ENCODE measurements at places on chromosomes 2 and 18. TPM values are rescaled to one million over a fixed set of nuclear protein-coding genes. Genes with fewer than 3 reads are reported as not detected.

Gene FIGN
- polyA plus RNA-seq = 8.2 TPM

GRCh38 chr2:86436328-86436727 lies 4.8 kb upstream of the KDM3A start:
- H3K36me3 ChIP-seq = no peaks in the 10 kb centered on the region
- H3K27ac ChIP-seq = no peak overlapping the region
- DNase-seq = no peak
- no peaks in the 10 kb centered on the region for H3K4me1 ChIP-seq

Gene SKA1
- 5.9 TPM for polyA plus RNA-seq

Gene TEKT4
- 1.8 TPM for polyA plus RNA-seq

- H3K36me3 ChIP-seq = no peaks in the 10 kb centered on the region
- H3K4me1 ChIP-seq = no peaks in the 10 kb centered on the region
- no peak overlapping the region for H3K27ac ChIP-seq
- H3K4me3 ChIP-seq = no peak overlapping the region
These were observed 36.1 kb upstream of the TMEM178A start for GRCh38 chr2:39629646-39630045.

Gene SPC25
- polyA plus RNA-seq = 10.1 TPM

- no peaks in the 10 kb centered on the region for H3K36me3 ChIP-seq
- no peak overlapping the region for H3K4me3 ChIP-seq
- no peaks in the 10 kb centered on the region for H3K27me3 ChIP-seq
- no peaks in the 10 kb centered on the region for H3K4me1 ChIP-seq
These were observed 116.0 kb upstream of the AQP4 start for GRCh38 chr18:26981360-26982082.

Gene TMEM163
- 16.6 TPM for polyA plus RNA-seq

DNA sequence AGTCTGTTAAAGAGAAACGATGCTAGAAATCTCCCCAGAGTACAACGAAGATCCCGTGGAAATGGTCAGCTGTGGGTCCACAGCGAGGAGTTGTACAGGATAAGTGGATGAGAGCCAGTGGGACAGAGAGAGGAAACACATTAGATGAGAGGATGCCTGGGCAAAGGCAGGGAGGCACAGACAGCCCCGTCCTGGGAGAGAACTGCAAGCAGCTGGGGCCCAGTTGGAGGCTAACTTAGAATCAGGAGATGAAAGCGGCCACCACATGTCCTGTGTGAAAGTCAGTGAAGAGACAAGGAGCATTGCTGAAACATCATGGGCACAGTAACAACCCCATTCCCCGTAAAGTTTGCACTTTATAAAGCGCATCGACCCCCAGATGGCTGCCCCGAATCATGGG lies 157.5 kb downstream of the RAPGEF4 start:
- no peaks in the 10 kb centered on the region for H3K36me3 ChIP-seq
- no peak overlapping the region for H3K27ac ChIP-seq
- no peak overlapping the region for H3K4me3 ChIP-seq
- no peaks in the 10 kb centered on the region for H3K4me1 ChIP-seq
- DNase-seq = no peak

DNA sequence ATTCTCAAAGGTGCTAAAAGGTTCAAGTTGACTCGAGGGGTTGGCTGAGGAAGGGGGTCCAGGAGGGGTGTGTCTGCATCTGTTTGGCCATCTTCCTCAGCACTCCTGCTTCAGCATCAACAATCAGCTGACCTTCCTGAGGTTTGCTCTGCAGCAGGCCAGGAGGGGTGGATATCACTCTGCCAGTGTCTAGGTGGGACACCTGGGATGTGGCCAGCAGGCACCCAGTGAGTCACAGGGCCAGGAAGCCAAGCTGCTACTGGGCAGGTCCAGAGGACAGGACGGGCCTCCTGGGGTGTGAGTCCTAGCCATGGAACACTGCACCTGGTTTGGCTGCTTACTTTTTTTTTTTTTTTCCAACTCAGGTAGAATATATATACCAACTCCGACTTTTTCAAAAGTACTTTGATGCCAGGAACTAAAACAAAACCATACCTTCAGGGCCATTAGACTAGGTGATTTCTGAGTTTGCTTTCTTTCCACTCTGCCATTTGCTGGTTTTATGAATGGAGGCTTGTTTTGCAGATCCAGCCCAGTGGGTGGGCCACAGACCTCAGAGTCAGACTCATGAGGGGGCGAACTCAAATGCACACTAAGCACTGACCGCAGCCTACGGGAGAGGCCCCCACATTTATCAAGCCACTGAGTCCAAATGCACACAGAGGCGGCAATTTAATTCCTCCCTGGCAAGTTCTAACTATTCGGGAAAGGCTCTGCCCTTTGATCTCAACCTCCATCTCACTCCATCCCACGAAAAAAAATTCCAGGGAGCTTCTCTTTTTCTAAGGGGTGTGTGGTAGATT lies 76.0 kb downstream of the UXS1 start:
- peaks cover 57% of the 10 kb centered on the region for H3K36me3 ChIP-seq
- peaks cover 4% of the 10 kb centered on the region for H3K4me1 ChIP-seq
- DNase-seq = no peak
- H3K4me3 ChIP-seq = no peak overlapping the region

Gene STON1
- 24.3 TPM for polyA plus RNA-seq

- no peak for DNase-seq
- H3K27ac ChIP-seq = no peak overlapping the region
- no peaks in the 10 kb centered on the region for H3K4me1 ChIP-seq
- no peaks in the 10 kb centered on the region for H3K36me3 ChIP-seq
These were observed 68.0 kb upstream of the PSME4 start for GRCh38 chr2:54038835-54039234.

Gene TTC27
- polyA plus RNA-seq = 23.1 TPM

Gene SP100
- 57.6 TPM for polyA plus RNA-seq

DNA sequence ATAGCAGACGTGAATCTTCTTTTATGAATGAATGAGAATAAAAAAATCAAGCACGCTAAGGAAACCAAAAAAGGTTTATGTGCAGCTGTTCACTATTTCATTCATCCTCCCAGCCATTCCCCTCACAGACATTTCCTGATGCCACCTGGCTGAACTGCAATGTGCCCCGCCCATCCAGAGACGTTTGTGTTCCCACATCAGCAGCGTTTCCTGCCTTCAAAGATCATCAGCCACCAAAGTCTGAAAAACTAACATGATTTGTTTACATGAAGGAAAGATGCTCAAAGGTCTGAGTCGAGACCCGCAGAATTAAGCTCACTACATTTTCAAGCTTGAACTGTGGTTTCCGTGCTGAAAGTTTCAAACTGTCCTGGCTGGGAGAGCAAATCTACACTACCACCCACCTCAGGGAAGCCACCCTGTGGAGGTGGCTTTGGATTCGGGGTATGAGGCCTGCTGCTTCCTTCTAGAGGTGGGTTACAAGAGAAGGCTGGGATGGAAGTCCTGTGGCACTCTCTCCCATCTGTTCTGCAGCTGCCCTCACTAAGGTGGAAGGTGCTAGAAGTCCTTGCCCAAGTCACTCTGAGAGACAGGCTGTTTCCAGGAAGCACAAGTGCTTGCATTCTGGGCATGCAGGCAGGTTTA lies 201.3 kb upstream of the OSR1 start:
- no peaks in the 10 kb centered on the region for H3K36me3 ChIP-seq
- H3K4me1 ChIP-seq = no peaks in the 10 kb centered on the region
- H3K4me3 ChIP-seq = no peak overlapping the region
- H3K27ac ChIP-seq = no peak overlapping the region

GRCh38 chr2:37829616-37830395 lies 95.3 kb upstream of the RMDN2 start:
- peaks cover 39% of the 10 kb centered on the region for H3K4me1 ChIP-seq
- H3K36me3 ChIP-seq = no peaks in the 10 kb centered on the region
- no peak for DNase-seq
- H3K27me3 ChIP-seq = no peaks in the 10 kb centered on the region
- no peak overlapping the region for H3K4me3 ChIP-seq

Gene RGPD4
- not detected for polyA plus RNA-seq

DNA sequence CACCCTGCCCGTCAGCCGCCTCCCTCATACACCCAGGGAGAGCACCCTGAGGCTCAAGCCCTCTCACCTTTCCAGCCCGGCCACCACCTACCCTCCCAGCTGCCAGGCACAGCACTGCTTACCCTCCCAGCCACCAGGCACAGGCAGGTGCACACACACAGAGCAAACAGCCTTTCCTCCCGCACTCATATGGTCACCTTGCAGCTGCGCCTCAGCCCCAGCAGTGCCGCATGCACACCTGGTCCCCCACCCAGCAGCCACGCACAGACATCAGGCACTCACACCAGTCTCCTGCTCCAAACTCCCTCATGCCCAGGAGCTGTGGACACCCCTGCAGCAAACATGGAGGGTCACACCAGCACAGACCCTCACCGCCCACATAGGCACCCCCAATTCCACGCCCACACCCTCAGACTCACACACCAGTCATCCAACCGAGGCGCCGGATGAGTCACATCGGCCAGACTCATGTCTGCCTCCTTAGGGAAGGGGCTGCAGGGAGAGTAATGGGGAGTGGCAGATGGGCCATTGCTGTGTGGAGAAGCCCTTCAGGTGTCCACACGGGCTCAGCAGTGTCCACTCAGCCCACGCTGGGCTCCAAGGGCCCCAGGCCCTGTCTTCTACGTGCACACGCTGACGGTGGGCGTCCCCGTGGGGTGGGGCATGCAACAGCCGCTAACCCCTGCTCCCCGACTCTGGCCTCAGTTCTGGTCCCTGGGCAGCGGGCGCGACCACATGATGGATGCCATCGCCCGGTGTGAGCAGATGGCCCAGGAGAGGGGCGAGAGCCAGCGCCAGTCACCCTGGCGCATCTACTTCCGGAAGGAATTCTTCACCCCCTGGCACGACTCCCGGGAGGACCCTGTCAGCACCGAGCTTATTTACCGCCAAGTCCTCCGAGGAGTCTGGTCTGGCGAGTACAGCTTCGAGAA lies 22.3 kb upstream of the GPR17 start:
- no peaks in the 10 kb centered on the region for H3K27me3 ChIP-seq
- no peak overlapping the region for H3K27ac ChIP-seq
- no peaks in the 10 kb centered on the region for H3K4me1 ChIP-seq
- no peak for DNase-seq
- H3K36me3 ChIP-seq = no peaks in the 10 kb centered on the region

Gene ASB18
- not detected for polyA plus RNA-seq

DNA sequence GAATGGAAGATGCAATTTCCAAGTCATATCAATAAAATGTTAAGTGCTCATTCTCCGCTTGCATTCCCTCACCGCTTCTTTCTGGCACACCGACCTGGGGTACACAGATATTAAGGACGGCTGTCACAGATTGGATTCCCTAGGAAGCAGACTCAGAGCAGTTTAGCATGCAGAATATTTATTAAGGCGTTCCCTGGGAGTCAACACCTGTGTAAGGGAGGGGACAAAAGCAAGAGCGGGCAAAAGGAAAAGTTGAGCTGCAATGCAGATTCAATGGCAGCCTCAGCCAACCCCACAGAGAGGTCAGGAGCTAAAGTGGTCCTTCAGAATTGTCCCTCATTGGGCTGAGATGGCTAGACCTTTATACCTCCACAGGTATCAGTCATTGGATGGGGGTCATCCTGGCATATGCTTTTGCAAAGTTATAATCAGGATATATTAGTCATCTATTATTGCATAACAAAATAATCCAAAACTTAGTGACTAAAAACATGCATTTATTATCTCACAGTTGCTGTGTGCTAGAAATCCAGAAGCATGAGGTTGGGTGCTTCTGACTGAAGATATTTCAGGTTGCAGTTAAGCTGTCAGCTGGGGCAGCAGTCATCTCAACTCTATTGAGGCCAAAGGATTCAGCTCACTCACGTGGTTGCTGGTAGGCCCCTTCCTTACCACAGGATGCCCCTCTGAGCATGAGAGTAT lies 27.0 kb upstream of the INO80D start:
- no peaks in the 10 kb centered on the region for H3K36me3 ChIP-seq
- H3K27ac ChIP-seq = no peak overlapping the region
- no peaks in the 10 kb centered on the region for H3K27me3 ChIP-seq
- no peak for DNase-seq
- H3K4me3 ChIP-seq = no peak overlapping the region

DNA sequence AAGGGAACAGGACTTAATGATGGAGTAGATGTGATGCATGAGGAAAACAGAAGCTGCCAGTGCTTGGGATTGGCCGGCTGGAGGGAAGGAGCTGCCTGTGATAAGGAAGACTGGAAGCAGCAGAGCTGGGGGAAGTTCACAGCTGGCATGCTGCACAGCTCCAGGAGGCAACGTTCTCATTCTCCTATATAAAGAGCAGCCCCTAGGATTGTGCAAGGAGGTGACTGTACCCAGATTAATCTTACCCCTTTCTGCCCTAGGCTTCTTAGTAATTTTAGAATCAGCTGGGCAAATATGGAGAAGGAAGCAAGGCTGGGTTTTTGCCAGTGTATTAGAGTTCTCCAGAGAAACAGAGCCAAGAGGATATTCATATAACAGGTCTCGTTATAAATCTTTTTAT lies 155.8 kb downstream of the ALPK2 start:
- H3K27ac ChIP-seq = no peak overlapping the region
- H3K27me3 ChIP-seq = no peaks in the 10 kb centered on the region
- no peaks in the 10 kb centered on the region for H3K4me1 ChIP-seq
- H3K4me3 ChIP-seq = no peak overlapping the region
- no peak for DNase-seq

GRCh38 chr2:193743089-193743488 lies 1548.4 kb upstream of the TMEFF2 start:
- no peak overlapping the region for H3K4me3 ChIP-seq
- H3K36me3 ChIP-seq = no peaks in the 10 kb centered on the region

- no peaks in the 10 kb centered on the region for H3K4me1 ChIP-seq
- no peak overlapping the region for H3K4me3 ChIP-seq
- H3K36me3 ChIP-seq = no peaks in the 10 kb centered on the region
- DNase-seq = no peak
These were observed 42.7 kb upstream of the REG3G start for GRCh38 chr2:78982638-78983330.

Gene PRADC1
- polyA plus RNA-seq = 16.3 TPM

Gene ALPG
- not detected for polyA plus RNA-seq

Gene FBXO48
- polyA plus RNA-seq = 2.6 TPM

GRCh38 chr2:16094811-16095210 lies 154.5 kb downstream of the MYCN start:
- H3K4me1 ChIP-seq = no peaks in the 10 kb centered on the region
- no peak overlapping the region for H3K27ac ChIP-seq
- no peaks in the 10 kb centered on the region for H3K27me3 ChIP-seq
- H3K4me3 ChIP-seq = no peak overlapping the region

- DNase-seq = no peak
- no peak overlapping the region for H3K27ac ChIP-seq
- no peaks in the 10 kb centered on the region for H3K4me1 ChIP-seq
These were observed 118.1 kb upstream of the GCFC2 start for GRCh38 chr2:75828826-75829225.

- H3K27me3 ChIP-seq = no peaks in the 10 kb centered on the region
- no peaks in the 10 kb centered on the region for H3K4me1 ChIP-seq
- H3K36me3 ChIP-seq = no peaks in the 10 kb centered on the region
- no peak overlapping the region for H3K27ac ChIP-seq
- H3K4me3 ChIP-seq = no peak overlapping the region
These were observed 230.2 kb upstream of the TNP1 start for GRCh38 chr2:217090024-217090473.

GRCh38 chr18:61575419-61575818 lies 242.2 kb downstream of the CDH20 start:
- no peaks in the 10 kb centered on the region for H3K4me1 ChIP-seq
- H3K4me3 ChIP-seq = no peak overlapping the region
- H3K27ac ChIP-seq = no peak overlapping the region
- H3K27me3 ChIP-seq = no peaks in the 10 kb centered on the region

GRCh38 chr18:9818423-9818734 lies 67.4 kb upstream of the TXNDC2 start:
- peaks cover 7% of the 10 kb centered on the region for H3K4me1 ChIP-seq
- no peak overlapping the region for H3K4me3 ChIP-seq
- H3K27me3 ChIP-seq = no peaks in the 10 kb centered on the region
- no peaks in the 10 kb centered on the region for H3K36me3 ChIP-seq

Gene CAVIN2
- polyA plus RNA-seq = 107 TPM

GRCh38 chr2:238883421-238883901 lies 35.6 kb downstream of the TWIST2 start:
- H3K27ac ChIP-seq = no peak overlapping the region
- H3K4me3 ChIP-seq = no peak overlapping the region
- H3K36me3 ChIP-seq = no peaks in the 10 kb centered on the region
- DNase-seq = no peak

Gene ASIC4
- 0.37 TPM for polyA plus RNA-seq
